ENCODE measurements at places on chromosomes 2 and 18.

DNA sequence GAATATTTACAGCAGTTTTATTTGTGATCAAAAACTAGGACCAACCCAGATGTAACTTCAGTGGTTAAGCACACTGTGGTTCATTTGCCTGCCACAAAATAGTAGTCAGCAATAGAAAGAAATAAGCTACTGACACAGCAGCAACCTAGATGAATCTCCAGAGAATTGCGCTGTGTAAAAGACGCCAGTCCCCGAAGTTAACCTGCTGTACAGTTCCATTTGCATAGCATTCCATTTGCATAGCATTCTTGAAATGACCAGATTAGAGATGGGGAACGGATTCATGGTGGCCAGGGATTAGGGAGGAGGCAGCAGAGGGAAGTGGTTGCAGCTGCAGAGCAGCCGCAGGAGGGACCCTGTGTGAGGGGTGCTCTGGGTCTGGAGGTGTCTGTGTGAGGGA, 39.3 kb upstream of the NFATC1 start:
- DNase-seq: no peak

- DNase-seq: no peak
These were observed 270.7 kb upstream of the HNMT start for GRCh38 chr2:137693534-137693933.

GRCh38 chr18:79872527-79873444, 75.0 kb downstream of the KCNG2 start:
- no peak for DNase-seq

GRCh38 chr2:19823507-19823906, 78.3 kb downstream of the TTC32 start:
- DNase-seq: no peak

DNA sequence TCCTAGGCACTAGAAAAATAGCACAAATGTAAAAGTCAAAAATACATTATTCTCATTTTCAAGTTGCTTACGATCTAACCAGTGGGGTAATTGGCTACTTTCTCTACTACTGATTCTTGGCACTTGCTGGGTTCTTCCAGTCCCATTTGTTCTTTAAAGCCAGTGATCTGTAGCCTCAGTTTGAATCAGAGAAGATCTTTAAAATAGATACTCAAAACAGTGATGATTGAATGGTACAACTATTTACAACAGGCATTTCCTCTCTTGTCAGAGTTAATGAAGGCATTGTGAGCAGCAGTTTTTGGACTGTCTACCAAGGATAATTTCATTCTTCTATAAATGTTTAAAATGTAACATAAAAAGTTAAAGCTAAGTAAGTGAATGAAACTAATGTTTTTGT, 128.3 kb upstream of the FSIP2 start:
- DNase-seq: no peak
